NCI-H2029 (cell line): ENCODE measurements at places on chromosomes 13 and 19.

GRCh38 chr19:37778613-37779126 lies 716 bp downstream of the ZNF573 start:
- no peak for DNase-seq

DNA sequence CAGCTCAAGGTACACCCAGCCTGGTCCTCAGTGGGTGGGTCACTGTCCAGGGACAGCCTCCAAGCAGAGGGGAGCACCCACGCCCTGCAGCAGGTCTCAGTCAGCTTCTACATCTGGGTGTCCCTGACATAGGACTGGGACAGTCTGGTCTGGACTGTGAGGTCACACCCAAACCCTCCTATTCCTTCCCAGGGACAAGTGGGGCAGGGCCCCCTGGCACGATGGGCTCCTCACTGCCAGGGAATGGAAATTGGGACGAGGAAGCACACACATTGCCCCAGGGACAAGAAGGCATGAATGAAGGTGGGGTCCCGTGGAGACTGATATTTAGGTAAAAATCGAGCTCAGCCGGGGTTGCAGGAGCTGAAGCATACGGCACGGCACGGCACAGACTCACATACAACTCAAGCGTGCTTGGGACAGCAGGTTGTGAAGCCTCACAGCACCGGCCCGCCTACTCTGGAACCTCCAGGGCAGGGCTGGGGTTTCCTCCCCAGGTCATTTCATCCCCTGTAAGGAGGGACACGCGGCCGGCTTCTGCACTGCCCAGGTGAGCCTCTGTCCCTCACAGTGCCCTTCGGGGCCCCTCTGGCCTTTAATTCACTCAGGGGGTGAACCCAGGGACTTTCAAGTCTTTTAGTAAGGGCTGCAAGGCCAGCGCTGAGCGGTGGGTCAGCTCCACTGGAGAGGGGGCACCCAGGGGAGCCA lies 3.5 kb downstream of the PNMA8B start:
- no peak for DNase-seq

GRCh38 chr13:21583478-21583877 lies 20.5 kb downstream of the MICU2 start:
- DNase-seq, result no peak

DNA sequence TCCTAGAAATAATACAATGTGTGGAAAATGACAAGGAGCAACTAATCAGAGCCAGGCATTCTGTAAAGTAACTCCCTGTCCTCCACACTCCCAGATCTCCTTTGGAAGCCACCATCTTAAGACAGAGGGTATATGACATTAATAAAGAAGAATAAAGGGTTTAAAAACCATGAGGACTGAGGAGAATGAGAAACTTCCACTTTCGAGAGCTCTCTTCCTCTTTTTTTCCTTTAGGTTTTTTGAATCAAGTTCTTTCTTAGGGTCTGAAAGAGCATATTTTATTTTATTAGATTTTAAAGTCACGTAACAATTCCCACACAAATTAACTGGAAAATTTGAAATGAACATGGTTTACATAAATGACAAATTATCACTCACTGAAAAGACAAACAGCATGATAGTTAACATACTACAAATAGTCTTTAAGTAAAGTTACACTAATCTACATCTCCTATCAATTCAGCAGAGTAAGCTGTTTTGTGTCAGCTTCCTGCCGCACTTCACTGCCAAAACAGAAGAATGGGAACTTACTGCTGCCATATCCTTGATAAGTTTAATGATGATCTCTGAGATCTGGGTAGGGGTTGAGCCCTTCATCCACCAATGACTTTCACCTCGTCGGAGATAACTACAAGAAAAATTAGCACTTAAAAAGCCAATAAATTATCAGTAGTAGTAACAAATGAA lies 38.6 kb upstream of the FBXL3 start:
- no peak for DNase-seq

GRCh38 chr19:35609851-35610353 lies 2.6 kb upstream of the HAUS5 start:
- DNase-seq, result no peak

DNA sequence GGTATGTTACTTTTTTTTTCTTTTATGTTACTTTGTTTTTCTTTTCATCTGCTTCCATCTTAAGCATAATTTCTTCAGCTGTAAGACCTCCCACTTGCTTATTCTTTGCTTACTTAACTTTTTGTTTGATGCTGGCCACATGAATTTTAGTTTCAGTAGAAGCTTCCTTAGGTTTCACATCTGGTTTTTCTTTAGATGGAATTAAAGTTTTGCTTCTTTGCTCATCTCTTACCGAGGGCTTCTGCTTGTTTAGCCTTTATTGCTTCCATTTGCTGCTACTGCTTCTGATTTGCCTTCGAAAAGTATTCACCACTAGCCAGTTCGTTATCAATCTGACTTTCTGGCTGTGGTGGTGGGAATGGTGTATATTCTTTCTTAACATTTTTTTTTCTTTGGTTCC lies 90.9 kb downstream of the GJA3 start:
- no peak for DNase-seq

- no peak for DNase-seq
Measured at GRCh38 chr19:547836-548720, 4.2 kb downstream of the GZMM start.

- DNase-seq, result no peak
Measured at GRCh38 chr13:20499986-20500385, 25.7 kb downstream of the CRYL1 start.

DNA sequence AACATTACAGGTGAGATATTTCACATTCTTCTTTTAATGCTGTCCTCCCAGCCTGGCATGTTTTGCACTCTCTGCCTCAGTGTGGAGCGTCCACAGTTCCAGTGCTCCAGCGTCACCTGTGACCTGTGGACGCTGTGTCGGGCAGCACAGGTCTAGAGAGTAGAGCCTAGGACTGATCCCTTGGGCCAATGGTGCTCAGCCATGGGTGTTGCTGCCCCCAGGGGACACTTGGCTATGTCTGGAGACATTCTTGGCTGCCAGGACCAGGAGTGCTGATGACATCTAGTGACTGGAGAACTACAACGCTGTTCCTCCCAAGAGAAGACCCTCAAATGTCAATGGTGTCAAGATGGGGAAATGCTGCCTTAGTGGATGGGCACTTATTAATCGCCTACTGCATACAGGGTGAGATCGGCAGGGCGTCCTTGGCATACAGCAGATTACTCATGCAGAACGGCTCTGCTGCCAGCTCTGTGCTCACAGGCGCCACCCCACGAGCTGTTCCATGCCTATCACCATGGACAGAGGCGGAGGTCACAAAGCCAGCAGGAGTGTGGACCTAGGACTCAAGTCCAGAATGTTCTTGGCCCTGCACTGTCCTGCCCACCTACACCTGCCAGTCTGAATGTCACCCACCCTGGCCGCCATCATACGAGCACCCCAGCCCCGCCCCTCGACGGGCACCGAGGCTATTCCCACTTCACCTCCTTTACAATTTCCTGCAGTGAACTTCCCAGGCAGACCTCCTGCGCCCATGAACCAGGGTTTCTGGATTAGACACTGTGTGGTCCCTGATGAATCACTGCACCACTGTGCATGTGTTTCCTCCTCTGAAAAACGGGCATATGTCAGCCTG lies 13.9 kb upstream of the MADCAM1 start:
- DNase-seq, result no peak
